Putamen (tissue), 1 donor: ENCODE measurements at places on chromosomes 7 and 10.

DNA sequence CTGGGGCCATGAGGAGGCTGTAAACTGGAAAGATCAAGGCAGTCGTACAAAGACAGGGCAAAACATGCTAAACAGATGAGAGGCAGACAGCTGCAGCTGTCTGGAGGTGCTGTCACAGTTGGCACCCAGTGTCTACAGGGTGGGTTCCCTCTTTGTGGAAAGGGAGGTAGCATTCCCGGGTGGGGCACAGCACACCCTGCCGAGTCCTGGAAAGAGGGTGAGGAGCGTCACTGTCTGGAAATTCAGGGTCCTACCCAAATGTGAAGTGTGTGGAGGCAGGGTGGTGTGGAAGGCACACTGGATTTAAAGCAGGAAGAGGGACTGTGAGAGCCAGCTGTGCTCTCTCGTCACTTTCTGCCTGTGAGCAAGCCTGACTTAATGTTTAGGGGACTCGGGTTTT lies 356.2 kb downstream of the SDK1 start:
- no peak for DNase-seq

- DNase-seq: no peak
Observed at GRCh38 chr7:144036302-144036885, 12.4 kb upstream of the OR2A5 start.

DNA sequence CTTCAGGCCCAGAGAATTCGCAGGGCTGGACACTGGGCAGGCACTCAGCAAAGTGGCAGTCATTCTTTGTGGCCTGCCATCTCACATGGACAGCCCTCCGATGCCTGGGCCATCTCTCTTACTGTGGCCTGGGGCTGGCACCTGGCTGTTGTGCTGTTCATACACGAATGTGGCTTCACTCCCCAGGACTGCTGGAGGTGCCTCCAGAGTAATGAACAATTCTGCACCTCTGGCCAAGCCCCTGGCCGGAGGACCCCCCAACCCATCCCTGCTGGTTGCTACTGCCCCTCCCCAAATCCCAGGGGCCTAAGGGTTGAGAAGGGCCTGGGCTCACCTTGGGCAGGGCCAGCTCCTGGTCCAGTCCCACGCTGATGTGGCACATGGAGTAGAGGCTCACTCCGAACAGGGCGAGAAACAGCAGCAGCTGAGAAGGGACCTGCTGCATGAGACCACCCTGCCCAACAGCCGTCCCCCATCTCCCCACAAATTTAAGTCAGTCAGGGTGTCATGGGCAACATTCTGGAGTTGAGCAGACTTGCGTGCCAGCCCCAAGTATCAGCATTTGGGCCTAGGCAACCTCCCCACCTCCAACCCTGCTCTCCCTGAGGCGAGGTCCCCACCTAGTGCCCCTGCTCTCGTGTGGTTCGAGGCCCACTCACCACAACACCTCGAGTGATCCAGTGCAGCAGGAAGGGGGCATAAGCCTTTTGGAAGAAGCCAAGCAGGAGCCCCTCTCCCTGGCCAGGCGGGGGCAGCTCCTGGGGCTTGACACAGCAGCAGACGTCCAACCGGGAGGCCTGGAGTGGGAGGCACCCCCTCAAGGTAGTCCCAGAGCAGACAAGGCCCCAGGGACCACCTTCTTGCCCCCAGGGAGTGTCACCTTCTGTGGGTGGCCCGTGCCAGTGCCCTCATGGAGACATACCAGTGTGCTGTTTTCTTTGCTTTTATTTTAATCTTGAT lies 9.4 kb downstream of the NPC1L1 start:
- DNase-seq: no peak

DNA sequence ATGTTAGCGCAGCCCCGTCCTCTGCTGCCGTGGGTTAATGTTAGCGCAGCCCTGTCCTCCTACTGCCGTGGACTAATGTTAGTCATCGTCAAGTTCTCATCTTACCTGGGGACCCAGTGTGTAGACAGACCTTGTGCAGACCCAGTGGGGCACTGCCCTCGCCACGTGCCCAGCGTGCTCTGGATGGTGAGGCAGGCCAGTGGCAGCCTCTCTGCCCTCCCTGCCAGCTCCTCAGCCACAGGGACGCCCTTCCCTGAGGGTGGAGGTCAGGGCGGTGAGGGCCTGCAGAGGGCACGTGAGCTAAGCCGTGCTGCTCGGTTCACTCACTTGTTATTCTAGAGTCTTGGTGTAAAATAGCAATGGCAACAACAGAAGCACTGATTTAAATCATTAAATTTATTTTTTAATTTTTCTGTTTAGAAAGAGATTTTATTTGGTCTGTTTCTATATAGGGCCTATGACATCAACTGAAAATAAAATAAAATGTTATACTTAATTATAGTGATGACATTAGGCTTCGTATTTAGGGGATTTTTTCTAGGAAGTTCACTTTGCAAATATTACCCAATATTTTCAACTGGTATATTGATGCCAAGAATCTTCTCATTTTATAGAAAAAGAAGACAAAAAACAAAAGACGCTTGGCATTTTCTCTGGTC lies 48.4 kb downstream of the NKX6-2 start:
- DNase-seq: no peak

GRCh38 chr7:139673230-139673629 lies 104.6 kb downstream of the HIPK2 start:
- DNase-seq: no peak

- no peak for DNase-seq
Observed at GRCh38 chr10:98577168-98577567, 130.4 kb upstream of the HPS1 start.

- DNase-seq: no peak
Observed at GRCh38 chr7:10104292-10104691, 869.4 kb upstream of the PHF14 start.

DNA sequence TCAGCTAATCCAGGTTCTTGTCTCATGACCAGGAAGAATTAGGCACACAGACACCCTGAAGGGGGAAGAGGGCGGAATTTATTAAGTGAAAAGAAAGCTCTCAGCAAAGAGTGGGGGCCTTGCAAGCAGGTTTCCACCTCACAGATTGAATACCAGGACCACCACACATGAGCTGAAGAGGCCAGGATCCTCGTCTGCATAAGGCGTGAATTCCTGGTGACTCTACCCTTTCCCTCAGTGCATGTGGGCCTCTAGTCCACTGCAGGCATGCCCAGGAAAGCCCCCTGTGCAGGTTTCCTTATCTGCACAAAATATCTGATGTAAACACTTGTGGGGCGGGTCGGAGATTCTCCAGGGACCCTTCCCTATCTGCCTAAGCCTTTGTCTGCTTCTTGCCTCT lies 782.1 kb upstream of the LRRN3 start:
- no peak for DNase-seq

- DNase-seq: no peak
Observed at GRCh38 chr10:42880255-42880620, 97.6 kb downstream of the BMS1 start.

DNA sequence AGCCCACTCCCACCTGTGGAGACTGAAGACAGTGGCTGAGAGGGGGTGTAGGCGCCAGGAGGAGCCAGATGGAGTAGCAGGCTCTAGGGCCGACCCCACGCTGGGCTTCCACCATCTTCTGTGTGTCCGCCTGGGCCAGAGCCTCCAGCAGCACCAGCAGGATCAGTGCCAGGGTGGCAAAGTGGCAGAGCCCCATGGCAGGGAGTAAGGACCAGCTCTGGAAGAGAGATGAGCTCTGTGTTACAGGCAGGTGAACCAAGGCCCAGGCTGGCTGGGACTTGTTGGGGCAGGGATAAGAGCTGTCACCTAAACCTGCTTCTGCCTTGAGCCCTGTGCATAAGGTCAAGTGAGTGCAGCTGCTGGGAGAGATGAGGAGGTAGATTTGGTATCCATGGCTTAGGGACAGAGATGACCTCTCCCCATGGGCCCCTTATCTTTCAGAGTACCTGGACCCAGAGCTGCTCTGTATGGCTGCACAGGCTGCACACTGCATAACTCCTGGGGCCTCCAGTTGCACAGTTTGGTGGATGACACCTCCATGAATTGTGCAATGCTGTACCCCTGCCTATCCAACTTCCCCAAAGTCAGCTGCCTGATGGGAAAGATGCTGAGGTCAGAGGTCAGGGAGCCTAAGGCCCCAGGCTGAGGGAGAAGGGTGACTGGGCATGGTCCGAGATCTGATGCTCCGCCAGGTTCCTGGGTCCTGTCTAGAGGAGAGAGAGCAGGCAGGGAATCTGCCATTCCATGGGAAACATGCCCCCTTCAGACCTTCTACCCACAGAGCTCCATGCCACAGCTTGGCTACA lies 7.4 kb upstream of the SAMD8 start:
- DNase-seq: no peak

GRCh38 chr10:119613741-119614140 lies 17.0 kb upstream of the TIAL1 start:
- DNase-seq: no peak

DNA sequence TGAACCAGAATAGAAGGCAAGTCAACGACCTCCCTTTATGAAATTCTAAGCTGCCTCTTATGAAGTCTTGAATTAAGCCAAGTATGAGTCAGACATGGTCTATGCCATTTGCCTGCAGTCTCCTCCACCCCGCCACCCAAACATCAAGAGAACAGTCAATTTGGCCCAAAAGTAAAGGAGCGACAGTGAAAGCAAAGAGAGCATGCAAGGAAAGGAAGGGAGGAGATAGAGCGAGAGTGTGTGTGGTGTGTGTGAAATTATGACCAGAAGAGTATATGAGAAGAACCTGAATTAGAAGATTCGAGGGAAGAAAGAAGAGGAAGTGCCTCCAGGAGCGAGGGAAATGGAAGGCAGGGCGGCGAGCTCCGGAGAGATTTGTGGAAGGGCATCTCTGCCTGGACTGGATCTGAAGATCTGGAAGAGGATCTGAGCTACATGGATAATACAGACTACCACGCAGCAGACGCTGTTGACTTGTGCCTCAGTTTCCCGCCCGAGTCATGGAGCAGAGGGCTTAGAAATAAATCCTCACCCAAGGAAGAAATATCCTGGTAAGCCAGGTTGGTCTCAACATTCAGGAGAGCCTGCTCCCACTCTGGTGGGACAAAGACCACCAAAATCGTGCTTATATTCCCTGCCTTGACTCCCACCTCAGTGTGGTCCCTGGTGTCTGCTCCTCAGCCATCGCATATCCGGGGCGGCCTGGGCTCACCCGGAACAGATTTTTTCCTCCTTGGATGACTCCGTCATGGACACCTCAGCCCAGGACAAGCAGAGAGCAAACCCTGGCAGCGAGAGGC lies 459 bp downstream of the ZDHHC6 start:
- no peak for DNase-seq

DNA sequence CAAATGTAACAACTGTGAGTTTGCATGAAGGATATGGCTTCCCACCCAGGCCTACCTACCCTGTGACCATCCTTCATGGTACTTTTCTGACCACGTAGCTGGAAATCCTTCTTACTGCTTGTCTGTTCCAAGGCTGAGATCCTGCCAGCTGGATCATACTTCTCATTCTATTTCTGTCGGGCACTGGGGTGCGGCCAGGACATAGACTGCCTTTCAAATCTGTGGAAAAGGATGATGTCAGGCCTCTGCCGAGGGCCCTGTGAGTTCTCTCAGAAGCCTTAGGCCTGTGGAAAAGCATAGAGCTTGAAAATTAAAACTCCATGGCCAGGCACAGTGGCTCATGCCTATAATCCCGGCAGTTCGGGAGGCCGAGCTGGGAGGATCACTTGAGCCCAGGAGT lies 10.0 kb downstream of the VWC2 start:
- no peak for DNase-seq

- DNase-seq: peak; percentile 78
Observed at GRCh38 chr7:90224195-90224594, 12.7 kb downstream of the STEAP2 start.

DNA sequence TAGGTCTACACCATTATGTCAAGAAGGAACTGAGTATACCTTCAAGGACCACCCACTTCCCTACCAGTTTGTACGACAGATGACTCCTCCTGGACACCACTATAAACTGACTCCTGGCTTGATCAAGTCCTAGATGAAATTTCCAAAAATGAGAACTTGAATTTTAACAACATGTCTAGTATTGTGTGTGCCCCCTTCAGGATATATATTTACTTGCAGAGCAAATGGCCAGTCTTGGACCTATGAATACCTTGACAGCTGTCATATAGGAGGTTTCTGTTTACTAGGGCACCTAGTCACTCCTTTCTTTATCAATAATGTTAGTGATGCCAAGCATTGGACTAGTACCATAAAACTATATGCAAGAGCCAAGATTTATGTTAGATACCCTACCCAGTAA lies 94.1 kb upstream of the TMEM26 start:
- no peak for DNase-seq

- DNase-seq: no peak
Observed at GRCh38 chr7:91767820-91768219, 112.7 kb downstream of the MTERF1 start.

GRCh38 chr7:85890244-85890811 lies 703.5 kb upstream of the SEMA3D start:
- DNase-seq: peak; percentile 34

GRCh38 chr10:111916011-111916410 lies 267.6 kb downstream of the GPAM start:
- no peak for DNase-seq

GRCh38 chr7:143435266-143435665 lies 8.0 kb upstream of the TAS2R60 start:
- no peak for DNase-seq

- no peak for DNase-seq
Observed at GRCh38 chr7:42253316-42253715, 16.3 kb upstream of the GLI3 start.

DNA sequence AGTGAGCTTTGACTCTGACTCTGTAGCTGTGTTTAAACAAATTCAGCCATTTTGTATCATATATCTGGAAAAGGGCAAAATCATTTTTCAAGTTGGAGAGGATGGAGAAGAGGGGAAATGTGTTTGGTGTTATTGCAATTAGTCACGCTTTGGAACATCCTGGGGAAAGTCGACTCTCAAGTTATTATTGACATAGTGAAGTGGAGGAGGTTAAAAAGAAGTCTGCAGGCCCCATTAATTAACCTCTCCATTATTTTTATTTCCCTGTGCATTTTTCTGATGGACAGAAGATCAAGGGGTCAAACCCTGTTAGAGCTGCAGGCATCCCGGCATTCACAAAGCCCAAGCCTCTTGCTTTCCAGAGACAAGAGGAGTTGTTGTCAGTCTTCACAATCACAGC lies 132.6 kb downstream of the TEX36 start:
- DNase-seq: no peak

GRCh38 chr10:13414855-13415254 lies 66.8 kb upstream of the SEPHS1 start:
- no peak for DNase-seq

DNA sequence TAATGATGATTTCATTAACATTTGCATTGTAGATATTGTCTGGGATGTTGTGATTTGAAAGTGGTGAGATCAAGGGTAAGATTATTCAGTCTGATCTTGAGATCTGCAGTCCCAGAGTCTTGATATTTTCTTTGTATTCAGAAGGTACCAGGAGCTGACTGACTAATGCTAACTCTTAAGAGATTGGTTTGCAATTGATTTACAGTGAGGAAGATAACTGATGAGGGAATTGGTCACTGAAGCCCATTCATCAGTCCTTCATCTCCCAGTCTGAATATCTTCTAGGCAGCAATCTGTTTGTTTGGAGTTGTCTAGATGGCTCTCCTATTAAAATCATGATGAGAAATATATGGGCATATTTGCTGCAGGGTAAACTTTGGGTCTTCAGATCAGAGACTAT lies 473.7 kb downstream of the ARL4A start:
- DNase-seq: no peak
